ENCODE measurements at places on chromosomes 5 and 9. TPM values are rescaled to one million over a fixed set of nuclear protein-coding genes. Genes with fewer than 3 reads are reported as not detected.

DNA sequence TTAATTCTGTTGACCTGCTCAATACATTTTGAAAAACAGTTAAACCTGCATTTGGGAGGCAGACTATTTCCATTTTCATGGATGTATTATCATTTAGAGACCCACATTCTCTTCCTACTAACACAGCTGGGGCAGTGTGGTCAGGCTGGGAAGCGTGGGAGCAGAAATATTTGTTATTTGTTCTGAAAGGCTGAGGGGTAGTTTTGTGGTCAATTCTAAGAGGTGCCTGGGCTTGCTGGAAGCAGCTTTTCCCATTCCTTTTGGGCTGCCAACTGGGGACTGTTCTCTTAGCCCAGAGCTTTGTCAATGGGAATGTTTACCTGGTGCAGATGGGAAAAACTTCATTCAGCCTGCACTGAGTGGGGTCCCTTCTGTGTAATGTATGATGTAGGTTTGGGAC lies 171.4 kb upstream of the DAP start:
- no peak for DNase-seq

DNA sequence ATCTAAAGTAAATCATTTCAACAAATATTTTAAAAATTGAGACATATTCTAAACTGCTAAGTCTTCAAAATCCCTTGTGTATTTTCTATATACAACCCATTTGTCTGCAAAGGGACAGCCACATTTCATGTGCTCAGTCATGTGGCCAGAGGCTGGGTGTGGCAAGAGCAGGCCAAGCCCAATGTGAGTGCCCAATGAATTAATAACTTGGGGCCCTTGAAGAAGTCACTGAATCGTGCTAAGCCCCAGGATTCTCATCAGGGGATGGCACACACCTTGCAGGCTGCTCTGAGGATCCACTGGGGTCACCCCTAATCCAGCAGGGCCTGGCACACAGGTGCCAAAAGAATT lies 78.2 kb upstream of the SMIM23 start:
- DNase-seq, result no peak

DNA sequence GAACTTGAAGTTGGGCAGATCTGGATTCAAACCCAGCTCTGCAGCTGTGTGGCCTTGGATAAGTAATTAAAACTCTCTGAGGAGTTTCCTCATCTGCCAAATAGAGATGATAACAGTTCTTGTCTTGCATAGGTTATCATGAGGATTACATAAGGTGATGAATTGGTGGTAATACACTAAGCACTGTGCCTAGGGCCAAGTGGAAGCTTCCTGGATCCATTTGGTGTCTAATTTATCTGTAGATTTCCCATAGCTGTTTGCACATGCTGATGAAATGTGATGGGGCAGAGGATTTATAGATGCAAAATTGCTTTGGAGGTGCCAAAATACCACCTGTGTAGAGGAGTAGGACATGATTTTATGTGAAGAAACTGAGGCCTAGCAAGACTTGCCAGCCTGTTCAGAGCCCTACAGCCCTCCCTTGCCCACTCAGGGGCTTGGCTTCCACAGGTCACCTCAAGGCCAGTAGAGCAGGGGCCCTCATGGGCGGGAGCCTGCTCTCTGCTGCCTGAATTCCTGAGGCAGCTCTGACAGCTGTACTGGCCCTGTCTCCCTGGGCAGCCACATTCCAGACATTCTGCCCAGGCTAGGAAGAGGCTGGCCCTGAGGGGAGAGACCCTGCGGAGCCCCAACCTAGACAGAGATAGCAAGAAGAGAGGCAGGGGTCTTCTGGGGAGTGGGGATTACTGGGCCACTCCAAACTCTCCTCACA lies 5.9 kb upstream of the FAT2 start:
- DNase-seq, result no peak

C5orf52 gene
- not detected for total RNA-seq

DNA sequence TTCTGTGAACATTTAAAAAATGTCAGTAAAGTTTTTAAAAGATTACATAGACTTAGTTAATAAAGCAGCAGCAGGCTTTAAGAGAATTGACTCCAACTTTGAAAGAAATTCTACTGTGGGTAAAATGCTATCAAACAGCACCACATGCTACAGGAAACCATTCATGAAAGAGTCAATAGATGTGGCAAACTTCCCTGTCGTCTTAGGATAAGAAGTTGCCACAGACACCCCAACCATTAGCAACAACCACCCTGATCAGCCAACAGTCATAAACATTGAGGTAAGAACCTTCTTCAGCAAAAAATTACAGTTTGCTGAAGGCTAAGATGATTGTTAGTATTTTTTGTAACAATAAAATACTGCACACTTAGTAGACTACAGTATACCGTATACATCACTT lies 278.2 kb downstream of the CSNK1G3 start:
- no peak for DNase-seq

BRINP1 gene
- not detected for total RNA-seq

FAM221B gene
- not detected for total RNA-seq

FOXD4L3 gene
- not detected for total RNA-seq

FCN1 gene
- not detected for total RNA-seq

- peak; percentile 13 for DNase-seq
These were observed 66.8 kb downstream of the MAMDC2 start for GRCh38 chr9:70110194-70111041.

GRCh38 chr5:143244000-143244736 lies 159.3 kb downstream of the NR3C1 start:
- DNase-seq, result no peak

GRCh38 chr5:160657622-160658458 lies 194.2 kb downstream of the ATP10B start:
- no peak for DNase-seq

TOR2A gene
- total RNA-seq, result 12.7 TPM

GRCh38 chr5:51882647-51883046 lies 499.4 kb downstream of the ISL1 start:
- no peak for DNase-seq

DNA sequence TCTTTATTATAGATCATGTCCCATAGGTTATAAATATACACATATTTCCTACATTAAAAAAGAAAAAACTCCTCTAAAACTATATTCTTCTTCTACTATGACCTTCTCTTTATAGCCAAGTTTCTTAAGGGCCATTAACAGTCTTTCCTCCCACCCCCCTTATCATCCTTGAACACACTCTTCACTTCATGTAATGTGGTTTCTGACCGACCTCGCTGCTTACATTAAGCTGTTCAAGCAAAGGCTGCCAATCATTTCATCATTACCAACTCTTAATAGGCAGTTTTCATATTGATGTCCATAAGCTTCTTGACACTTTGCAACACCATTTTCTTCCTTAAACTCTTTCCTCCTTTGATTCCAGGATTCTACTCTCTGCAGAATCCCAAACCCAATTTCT lies 283.0 kb upstream of the PCSK5 start:
- no peak for DNase-seq

DNA sequence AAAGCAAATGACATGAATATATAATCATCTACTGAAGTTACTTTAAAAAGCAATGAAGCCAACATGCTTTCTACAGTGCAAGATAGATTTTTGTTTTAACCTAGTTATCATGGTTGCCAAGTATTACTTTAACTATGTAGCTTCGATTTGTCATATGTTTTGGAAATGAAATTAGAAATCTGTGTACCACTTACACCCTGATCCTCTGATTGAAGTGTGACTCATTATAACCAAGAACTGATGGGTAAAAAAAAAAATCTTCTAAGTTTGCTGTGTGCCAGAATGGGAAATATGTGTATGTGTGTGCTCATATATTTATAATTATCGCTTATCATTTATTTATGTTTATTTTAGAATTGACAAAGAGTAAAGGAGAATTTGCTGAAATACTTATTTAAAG lies 9.1 kb upstream of the CDC42SE2 start:
- no peak for DNase-seq

- DNase-seq, result no peak
These were observed 19.2 kb downstream of the OR2S2 start for GRCh38 chr9:35938474-35939356.

GRCh38 chr9:92947268-92948037 lies at the start of gene FGD3:
FGD3 (plus strand) TSS chr9:92947523; CDS start chr9:92976257, 28,734 bp downstream.
- DNase-seq, result peak; percentile 57

DNA sequence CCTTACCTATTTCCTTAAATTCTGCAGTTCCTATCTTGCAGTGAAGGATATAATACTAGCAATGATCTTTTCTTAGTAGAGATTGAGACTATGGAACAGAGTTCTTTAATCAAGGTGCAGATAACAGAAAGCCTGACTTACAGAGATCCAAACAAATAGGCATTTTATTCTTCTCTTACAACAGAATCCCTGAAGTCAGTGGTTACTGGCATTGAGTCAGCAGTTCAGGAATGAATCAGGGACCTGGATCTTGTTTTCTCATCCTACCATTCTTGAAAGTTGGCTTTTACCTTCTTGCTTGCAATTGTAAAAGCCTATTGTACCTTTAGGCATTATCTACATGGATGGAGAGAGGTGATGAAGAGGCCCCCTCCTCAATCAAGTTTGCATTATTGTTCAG lies 47.5 kb upstream of the TLE4 start:
- no peak for DNase-seq

OR13D1 gene
- total RNA-seq, result not detected

- no peak for DNase-seq
These were observed 13.8 kb downstream of the ANKRD33B start for GRCh38 chr5:10577371-10578292.

GRCh38 chr5:135632798-135633197 lies 54.0 kb upstream of the CXCL14 start:
- DNase-seq, result no peak

DNA sequence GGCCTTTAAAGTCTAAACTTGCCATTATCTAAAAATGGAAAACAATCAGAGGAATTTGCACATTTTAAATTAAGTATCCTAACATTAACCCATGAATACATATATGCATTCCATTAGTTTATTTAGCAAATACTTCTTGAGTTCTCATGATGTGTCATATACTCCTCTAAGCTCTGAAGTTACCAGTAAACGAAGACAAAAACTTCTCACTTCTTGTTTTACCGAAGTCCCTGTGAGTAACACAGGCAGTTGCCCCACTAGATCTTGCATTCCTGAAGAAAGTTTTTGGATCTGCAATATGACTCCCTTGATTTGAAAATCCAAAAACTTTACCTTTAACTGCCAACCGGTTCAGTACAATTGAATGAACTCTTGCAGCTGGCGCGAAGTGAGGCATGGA lies 439.0 kb upstream of the MPDZ start:
- DNase-seq, result no peak

DMRT3 gene
- total RNA-seq, result not detected

DNA sequence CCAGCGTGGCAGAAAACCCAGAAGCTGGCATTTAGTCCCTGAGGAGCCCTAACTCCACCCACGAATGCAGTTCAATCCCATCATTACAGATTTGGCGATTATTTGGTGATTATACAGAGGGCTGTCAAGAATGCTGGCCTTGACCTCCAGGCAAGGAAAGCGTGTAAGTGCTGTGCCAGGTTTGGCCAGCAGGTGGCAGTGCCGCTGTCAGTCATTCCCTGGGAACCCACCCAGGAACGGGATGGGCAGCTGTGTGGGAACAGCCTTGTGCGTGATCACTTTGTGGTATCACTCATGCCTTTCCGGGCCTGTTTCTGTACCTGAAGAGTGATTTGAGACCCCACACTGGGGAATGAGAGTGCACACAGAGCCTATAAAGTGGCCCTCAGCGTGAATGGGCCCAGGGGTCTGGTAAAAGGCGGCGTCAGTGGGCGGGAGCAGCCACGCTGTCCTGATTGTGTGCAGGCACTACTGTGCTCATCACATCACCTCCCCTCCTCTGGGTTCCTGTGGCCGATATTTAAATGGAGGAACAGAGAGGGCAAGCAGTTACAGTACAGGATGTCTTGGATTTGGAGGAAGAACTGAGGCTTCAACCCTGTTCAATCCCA lies 215.6 kb downstream of the ROR2 start:
- peak; percentile 71 for DNase-seq

ADAM19 gene
- total RNA-seq, result 37.3 TPM

DNA sequence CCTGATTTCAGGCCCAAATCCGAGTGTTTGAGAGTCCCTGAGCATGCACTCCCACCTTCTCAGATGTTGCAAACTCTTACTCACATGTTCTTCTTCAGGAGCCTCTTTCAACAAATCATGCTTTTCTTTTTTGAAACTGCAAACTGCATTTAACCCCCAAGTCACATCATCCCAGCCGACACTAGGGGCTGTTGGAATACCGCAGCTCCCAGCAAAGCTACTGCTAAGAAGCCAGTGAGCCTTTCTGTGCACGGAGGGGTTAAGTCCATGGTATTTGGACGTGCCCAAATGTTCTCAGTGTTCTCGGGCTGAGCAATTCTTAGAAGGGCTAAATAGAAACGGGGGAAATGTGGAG lies 282.9 kb downstream of the NFIB start:
- no peak for DNase-seq

GRCh38 chr5:32319392-32319791 lies 6.7 kb upstream of the MTMR12 start:
- no peak for DNase-seq

SLC27A4 gene
- 6.8 TPM for total RNA-seq

DNA sequence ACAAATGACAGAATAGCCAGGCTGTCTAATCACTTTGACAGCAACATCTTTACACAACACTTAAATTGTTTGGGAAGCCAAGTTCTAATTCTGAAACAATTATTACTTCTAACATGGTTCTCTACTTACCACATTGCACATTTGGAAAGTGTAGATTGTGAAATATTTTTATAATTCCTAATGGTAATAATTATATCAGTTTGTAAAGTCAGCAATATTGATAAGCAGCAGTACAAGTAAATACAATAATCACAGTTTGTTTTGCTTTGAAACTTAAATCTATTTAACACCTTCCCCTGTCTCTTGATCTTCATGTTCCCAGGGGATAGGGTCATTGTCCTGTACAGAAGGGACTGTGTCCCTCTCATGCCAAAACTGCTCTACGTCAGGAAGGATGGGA lies 1.4 kb downstream of the GPR151 start:
- DNase-seq, result no peak

LRRC14B gene
- not detected for total RNA-seq

GRCh38 chr9:124340219-124341069 lies 74.8 kb downstream of the PSMB7 start:
- no peak for DNase-seq

DNA sequence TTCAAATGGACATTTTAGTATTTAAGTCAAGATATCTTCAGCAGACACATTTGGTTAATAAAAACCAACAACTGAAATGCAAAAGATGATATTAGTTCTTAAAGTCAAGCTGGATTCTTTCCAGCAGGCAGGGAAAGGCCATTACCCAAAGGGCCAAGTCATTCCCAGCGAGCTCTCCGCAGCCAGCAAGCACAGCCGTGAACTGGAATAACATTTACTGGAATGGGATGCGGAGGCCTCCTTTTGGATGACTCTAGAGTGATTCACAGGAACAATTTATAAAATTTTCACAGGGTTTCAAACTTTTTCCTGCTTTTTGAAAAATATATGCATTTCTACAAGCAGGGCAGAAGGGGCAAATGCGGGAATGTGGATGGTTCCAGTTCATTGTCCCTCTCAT lies 76.6 kb upstream of the DAB2 start:
- no peak for DNase-seq
